ENCODE measurements at places on chromosomes 5 and 9. TPM values are rescaled to one million over a fixed set of nuclear protein-coding genes. Genes with fewer than 3 reads are reported as not detected.

Gene PKD2L2
- not detected for polyA plus RNA-seq

Gene PCDHGA3
- polyA plus RNA-seq, result 2.9 TPM

Gene PNPLA7
- 19.9 TPM for polyA plus RNA-seq

Gene SVEP1
- 23.1 TPM for polyA plus RNA-seq

Gene FGF10
- polyA plus RNA-seq, result 7.2 TPM

Gene DND1
- 0.98 TPM for polyA plus RNA-seq

Gene PHF24
- 0.42 TPM for polyA plus RNA-seq

Gene EEIG1
- polyA plus RNA-seq, result 20.8 TPM

Gene BTNL3
- polyA plus RNA-seq, result not detected

Gene MARVELD2
- 0.30 TPM for polyA plus RNA-seq

Gene PRXL2C
- polyA plus RNA-seq, result 9.6 TPM
